Esophagus mucosa (tissue), 1 donor: ENCODE measurements at places on chromosomes 6 and 20.
A peak's percentile ranks its signal among the peaks of the same experiment; 100 is the strongest.

DNA sequence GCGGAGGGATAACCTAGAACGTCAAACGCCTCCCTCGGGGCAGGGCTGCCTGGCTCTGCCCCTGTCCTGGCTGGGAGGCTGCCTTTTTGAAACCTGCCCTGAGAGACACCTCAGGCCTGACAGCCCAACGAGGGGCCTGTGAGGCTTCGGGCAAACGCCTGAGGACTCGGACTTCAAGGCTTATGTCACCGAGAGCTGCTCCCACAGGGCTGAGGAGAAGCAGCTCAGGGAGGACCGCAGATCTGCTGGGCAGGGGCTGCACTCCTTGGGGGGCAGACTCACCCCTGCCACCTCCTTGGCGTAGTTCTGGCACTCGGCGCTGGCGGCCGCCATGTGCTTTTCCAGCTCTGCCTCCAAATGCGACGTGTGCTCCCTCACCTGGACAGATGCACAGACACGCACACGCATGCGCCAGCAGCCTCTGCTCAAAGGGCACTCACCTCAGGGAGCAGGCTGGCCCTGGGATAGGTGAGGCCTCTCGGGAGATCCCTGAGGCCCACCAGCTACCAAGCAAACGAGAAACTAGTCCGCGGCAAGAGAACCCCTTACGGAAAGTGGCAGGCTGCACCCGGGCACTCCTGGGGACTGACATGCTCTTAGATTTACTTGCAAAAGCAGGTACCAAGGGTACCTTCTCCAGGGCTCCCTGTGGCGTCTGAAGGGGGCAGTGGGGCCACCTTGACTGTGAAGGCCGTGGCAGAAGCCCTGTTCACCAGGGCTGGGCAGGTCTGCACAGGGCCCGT, 49.6 kb downstream of the DSTN start:
- no peak for ATAC-seq

- ATAC-seq: no peak
Measured at GRCh38 chr6:147872002-147872401, 363.5 kb downstream of the SAMD5 start.

DNA sequence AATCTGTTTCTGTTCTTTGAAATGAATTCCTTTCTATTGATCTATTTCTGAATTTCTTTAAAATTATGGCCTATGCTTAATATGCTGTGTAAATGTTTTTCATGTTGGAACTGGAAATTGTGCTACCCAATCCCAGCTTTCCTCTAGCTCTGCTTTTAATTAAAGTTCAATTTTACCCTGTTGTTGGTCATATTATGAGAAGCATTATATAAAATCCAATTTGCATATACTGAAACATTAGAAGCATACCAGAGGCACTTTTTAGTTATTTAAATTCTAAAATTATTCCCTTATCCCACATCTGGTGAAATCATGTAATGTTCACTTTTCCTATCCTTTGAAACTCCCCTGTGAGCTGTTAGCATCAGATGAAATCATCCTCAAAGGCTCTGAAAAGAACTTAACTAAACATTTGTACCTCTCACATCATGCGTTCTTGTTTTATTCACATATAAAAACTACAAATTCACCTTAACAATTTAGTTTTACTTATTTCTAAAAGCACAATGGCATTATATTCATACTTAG, 160.6 kb upstream of the COL21A1 start:
- no peak for ATAC-seq

DNA sequence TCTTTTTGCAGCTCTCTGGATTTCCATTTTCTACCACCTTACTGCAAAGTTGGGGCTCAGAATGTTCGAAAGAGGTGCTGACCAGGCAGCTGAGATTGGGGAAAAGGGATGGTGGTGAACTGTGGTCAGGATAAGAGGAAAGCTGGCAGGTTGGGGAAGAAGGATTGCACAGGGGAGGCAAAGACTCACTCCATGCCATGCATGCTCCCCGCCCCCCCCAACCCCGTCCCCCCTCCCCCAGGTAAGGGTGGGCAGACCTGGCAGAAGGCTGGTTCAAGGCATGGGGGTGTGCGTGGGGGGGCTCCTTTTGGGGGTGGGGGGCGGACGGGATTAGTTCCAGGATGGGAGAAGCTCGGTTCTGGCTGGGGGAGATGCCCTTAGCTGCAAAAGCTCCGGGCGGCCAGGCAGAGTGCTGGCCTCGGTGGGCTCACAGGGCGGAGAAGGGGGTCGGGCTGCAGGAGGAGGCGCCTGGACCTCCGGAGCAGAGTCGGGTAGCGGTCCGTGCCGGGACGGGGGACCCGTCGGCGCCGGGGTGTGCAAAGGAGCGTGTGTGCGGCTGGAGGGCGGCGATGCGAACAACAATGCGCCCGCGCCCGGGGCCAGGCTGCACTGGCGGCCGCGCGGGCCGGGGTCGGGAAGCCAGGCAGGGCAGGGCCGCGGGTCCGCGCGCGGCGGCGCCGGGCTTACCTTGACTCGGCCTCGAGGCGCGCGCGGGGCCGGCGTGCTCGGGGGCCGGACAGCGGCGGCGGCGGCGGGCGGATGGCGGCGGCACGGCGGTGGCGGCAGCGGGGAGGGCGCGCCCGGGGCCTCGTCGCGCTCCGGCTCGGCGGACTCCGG, 880 bp downstream of the ADNP start:
- no peak for ATAC-seq

DNA sequence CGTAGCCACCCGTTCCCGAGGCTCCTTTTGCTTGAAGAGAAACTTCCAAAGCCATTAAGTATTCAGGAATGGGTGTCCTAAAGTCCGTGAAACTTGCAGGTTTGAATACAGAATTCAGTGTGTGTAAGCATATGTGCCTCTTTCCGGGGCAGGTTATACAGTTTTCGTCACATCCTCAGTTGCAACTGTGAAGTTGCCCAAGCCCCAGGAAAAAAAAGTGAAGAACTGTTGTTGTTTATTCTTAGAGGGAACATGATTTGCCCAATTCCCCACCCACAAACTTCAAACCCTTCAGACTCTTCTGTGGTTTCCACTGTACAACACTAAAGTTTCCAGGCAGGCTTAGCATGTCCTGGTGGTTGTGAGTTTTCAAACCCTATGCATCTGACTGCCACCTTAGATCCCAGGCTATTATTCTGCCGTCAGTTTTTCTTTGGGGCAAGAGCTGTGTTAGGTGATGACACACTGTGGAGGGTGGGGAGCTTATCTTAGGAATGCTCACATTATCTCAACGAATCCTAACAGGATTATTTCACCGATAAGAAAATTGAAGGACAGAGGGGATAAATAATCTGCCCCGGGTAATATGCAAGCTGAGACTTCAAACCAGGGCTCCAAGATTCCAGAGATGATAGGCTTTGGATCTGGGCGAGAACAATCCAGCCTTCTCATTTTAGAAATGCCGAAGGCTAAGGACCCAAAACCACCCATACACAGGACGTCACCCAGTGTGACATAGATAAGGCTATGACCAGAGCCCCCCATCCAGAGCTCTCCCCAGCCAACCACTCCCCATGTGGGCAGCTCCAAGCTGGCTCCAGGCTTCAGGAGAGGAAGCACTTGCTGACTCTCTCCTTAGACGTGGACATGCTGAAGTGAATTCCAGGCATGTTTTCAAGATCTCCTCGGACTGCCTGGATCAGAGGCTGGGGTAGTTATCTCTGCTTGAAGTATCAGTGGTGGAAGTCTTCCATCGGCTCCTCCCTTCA, 81.7 kb upstream of the AFDN start:
- ATAC-seq: no peak

GRCh38 chr6:139369568-139370282, 4.7 kb downstream of the CITED2 start:
- ATAC-seq: no peak

GRCh38 chr6:52576392-52577021, 353 bp downstream of the TRAM2 start:
- ATAC-seq: peak; percentile 74

GRCh38 chr6:12735786-12736185, 19.2 kb downstream of the PHACTR1 start:
- no peak for ATAC-seq

- ATAC-seq: no peak
Measured at GRCh38 chr6:145626857-145627256, 108.5 kb downstream of the EPM2A start.

- no peak for ATAC-seq
Measured at GRCh38 chr6:126170978-126171382, 168.9 kb upstream of the CENPW start.

- no peak for ATAC-seq
Measured at GRCh38 chr20:51379601-51380341, 162.7 kb downstream of the NFATC2 start.

DNA sequence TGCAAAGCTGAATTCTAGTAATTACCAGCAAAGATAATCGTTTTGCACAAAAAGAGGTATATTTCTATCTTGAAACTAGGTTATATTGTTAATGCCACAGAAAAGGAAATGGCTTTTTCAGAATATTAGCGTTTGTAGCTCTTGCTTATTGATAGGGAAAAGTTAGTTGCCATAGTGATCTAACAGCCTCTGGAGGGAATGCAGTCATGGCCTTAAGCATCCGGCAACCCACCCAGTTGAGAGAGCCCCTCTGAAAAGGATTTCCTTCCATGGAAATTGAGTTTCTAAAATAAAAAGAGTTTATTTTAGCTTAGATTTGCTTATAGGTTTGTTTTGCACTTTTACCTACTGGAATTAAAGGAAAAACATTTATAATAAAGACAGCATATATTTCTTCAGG, 224.5 kb downstream of the BCKDHB start:
- no peak for ATAC-seq

DNA sequence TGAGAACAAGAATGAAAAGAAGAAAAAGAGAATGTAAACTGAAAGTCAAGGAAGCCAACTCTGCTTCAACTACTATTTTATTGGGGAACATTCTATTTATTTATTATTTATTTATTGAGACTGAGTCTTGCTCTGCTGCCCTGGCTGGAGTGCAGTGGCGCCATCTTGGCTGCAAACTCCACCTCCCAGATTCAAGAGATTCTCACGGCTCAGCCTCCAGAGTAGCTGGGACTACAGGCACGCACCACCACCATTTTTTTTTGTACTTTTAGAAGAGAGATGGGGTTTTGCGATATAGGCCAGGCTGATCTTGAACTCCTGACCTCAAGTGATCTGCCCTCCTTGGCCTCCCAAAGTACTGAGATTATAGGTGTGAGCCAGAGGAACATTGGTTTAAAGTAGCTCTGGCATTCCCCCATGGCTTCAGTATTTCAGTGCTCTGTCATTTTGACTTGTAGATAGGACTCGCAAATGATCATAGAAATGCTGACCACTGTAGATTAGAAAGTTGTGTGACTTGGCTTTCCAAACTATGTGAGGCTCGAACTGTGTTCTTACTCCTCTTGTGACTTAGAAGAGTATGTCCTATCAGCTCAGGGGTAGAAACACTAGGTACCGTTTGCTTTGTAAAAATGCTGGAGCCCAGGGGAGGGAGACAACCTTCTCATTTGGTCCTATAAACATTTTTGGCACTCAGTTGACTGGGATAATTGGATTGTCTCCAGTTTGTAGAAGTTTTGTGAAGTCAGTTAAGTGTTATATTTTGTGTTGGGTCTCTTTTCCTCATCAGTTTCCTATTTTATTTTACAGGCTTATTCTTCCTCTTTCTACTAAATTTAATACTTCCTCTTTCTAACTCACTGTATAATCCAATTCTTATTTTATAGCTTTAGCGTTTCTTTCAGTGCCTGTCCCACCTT, 544.9 kb upstream of the CITED2 start:
- ATAC-seq: no peak

GRCh38 chr6:87858440-87858839, 156.4 kb upstream of the AKIRIN2 start:
- ATAC-seq: no peak

- ATAC-seq: peak; percentile 56
Measured at GRCh38 chr6:55528624-55529023, 50.4 kb downstream of the HMGCLL1 start.

GRCh38 chr6:68458447-68458846, 176.6 kb upstream of the ADGRB3 start:
- no peak for ATAC-seq

- peak; percentile 38 for ATAC-seq
Measured at GRCh38 chr20:18359854-18360253, 71.5 kb downstream of the ZNF133 start.
